ENCODE measurements at places on chromosomes 7 and 10.
A peak's percentile ranks its signal among the peaks of the same experiment; 100 is the strongest.

DNA sequence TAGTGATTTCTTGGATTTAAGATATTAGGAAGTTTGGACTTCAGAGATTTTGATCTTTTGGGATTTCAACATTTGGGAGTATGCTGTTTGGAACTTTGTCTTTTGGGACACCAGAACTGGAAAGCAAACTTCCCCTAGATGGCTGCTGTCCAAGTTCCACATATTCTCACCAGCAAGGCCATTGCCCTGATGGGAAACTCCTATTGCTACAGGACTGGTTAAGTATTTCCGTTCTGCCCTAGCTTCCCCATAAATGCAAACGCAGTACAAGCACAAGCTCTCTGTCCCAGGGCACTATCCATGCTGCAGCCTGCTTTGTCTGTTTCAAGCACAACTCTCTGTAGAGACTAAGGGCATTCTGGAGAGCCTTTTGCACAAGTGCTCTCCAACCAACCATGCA is 79.3 kb upstream of the SLC25A13 start:
- DNase-seq, result no peak

GRCh38 chr7:27177795-27178320 is 3.7 kb upstream of the HOXA10 start:
- no peak for DNase-seq

DNA sequence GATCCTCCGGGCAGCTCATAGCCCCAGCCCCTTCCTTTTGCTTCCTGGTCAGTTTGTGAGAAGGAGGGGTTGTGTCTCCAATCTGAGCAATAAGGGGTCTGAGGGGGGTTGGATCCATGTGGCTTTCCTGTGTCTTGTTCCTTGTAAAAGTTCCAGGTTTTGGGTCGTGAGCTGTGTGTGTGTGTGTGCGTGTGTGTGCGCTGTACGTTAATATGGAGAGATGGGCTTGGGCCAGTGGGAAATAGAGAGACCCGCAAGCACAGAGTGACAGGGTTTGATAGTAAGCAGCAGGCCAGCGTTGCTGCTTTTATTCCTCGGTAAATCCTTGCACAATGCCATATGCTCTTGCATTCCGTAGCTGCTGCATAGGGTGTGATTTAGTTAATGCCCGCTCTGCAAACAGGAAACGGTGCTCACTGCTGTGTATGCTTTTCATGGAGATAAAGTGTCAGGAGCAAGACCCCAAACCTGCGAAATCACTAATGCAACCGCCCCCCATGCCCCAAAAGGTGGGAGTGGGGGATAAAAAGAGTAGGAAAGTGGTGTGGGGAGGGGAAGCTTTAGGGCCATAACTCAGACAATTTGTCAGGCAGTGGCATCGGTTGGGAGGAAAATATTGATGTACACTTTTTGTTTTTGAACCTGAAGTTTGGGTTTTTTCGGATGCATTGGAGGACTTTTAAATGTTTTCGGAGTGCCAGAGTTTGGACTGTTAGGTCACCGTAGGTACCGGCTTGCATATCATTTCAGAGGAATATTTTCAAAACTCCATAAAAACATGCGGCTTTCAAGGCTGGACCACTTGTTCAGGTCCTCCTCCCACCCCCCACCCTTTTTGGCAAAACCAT is 108.7 kb downstream of the TCF7L2 start:
- DNase-seq, result peak; percentile 31

GRCh38 chr10:94178475-94179253 is 184.1 kb downstream of the NOC3L start:
- no peak for DNase-seq

DNA sequence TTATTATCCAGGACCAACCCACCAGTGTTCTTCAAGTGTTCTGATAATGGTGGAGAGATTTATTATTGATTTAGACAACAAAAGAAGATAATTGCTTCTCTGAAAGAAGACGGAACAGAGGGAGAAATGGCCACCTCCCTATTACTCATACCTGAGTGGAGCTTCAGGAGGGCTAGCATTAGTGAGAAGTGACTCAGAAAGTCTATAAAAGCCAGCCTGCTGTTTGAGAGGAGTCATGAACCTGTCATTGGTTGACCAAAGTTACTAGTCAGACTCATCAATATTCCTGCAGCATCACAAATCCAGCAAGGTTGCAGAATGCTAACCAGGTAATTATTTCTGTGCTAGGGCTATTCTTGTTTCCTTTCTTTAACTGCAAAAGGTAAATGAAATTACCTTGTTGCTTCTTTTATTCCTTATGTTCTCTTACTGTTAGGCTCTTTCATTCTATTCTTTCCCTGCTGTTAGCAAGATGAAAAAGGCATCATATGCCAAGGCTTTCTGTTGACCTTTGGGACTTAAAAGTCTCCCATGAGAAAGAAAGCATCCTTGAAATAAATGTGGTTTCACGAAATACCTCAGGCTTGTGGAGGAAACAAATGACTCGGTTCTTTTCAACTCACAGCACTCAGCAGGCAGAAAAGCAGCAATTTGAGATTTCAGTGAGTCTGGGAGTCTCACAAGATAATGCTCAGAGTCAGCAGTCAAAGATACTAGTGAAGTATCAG is 256.4 kb upstream of the PHYHIPL start:
- peak; percentile 38 for DNase-seq

DNA sequence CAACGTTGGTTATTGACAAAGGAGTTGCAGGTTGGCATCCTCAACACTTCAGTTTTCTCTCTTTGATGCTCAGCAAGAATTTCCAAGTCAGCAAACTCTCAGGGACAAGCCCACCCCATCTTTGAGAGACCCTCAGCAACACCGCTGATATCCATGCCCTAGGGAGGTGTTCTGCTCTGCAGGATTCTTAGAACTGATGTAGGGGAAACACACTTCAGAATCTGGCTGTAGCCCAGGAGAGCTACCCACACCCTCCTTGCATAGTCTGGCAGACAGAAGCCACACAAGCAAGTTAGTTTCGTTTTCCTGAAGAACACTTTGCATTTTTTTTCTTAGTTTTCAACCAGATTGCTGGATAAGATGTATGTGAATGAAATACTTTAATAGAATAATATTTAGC is 822 bp downstream of the SAMD9L start:
- DNase-seq, result peak; percentile 14

Measured in AG09319 (cell line).